ENCODE measurements at places on chromosomes 7 and 10.

GRCh38 chr10:47288916-47289495 is 11.0 kb upstream of the GDF10 start:
- no peak for DNase-seq

DNA sequence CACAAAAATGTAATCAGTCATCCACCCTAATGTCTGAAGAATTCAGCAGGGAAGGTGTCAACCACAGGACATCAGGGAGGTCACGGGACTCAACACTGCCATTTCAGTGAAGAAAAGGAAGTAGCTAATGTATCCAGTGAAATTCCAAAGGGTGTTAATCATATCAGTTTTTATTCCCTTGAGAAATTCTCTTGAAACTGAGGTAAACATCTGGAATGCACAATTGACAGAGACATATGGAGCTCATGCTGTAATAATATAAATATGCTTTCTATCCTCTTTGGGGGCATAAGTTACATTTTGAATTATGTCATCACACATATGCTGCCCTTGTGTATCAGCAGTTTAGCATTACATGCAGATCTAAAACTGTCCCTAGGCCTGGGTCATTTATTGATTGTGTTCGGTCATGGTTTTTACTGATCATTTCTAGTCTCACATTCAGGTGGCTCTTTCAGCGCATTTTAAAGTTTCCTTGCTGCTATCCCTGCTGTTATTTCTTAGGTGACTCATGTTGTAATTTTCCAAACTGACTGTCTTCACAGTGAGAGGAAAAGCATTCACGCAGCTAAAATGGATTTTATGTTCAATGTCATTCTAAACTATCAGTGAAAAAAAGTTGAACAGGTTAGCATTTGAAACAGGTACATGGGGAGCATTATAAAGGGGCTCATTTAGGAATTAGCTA is 273.9 kb downstream of the TSPAN12 start:
- peak; percentile 24 for DNase-seq

- no peak for DNase-seq
These were observed 218.8 kb downstream of the SFMBT2 start for GRCh38 chr10:7192061-7192460.

GRCh38 chr10:112761256-112761655 is 188.8 kb upstream of the TCF7L2 start:
- DNase-seq, result no peak

GRCh38 chr10:109467551-109467950 is 455.8 kb downstream of the XPNPEP1 start:
- DNase-seq, result no peak

- DNase-seq, result no peak
These were observed 70.2 kb downstream of the SAMD9 start for GRCh38 chr7:93047514-93048099.

GRCh38 chr7:129914536-129915272 is 38.1 kb downstream of the UBE2H start:
- DNase-seq, result no peak

DNA sequence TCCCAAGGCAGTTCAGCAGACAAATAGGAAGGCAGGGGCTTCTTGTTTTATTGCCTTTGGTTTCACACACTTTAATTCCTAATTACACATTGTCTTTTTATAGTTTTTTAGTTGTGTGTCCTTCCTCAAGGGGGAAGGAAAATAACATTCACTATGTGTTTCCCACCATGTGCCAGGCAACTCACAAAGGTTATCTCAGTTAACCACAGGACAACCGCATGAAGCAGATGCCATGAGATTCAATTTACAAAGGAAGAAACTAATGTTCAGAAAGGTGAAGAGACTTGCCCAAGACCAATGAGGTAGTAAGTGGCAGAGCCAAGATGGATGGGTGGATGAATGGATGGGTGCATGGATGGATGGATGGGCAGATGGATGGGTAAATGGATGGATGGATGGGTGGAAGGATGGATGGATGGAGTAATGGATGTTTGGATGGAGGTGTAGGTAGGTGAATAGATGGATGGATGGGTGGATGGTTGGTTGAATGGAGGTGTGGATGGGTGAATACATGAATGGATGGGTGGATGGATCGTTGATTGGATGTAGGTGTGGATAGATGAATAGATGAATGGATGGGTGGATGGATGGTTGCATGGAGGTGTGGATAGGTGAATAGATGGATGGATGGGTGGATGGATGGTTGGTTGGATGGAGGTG is 77.9 kb downstream of the ARHGAP22 start:
- DNase-seq, result no peak

GRCh38 chr10:132942101-132943057 is at the start of gene CFAP46:
Gene CFAP46 (minus strand): TSS chr10:132942570. CDS start chr10:132942484, 86 bp downstream.
- DNase-seq, result peak; percentile 18

DNA sequence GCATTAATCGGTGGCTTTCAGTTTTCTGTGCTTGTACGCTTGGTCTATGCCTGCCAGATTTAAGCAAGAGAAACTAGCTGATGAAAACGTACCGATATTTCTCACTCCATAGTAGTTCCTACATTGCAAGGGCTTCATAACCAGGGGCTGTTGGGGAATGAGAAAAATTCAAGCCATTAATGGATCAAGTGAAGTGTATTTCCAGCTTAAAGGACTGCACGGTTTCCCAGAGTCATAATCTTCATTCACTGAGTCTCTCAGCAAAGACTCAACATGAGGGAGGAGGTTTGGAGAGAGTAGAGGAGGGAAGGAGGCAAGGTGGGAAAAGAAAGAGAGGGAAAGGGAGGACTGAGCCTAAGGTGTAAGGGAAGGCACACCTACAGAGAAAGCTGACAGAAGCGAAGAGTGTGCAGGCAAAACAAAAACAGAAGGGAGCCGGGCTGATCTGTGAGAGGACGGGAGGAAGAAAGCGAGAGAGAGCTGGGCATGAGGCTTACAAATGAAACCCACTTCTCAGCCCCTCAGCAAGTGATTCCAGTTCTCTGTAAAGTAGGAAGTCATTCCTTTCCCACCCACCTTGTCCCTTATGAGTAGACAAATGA is 625 bp downstream of the GIMAP2 start:
- no peak for DNase-seq

Data from HCT116 (cell line).